ELR (cell line): ENCODE measurements at places on chromosomes 13 and 19.
A peak's percentile ranks its signal among the peaks of the same experiment; 100 is the strongest.

DNA sequence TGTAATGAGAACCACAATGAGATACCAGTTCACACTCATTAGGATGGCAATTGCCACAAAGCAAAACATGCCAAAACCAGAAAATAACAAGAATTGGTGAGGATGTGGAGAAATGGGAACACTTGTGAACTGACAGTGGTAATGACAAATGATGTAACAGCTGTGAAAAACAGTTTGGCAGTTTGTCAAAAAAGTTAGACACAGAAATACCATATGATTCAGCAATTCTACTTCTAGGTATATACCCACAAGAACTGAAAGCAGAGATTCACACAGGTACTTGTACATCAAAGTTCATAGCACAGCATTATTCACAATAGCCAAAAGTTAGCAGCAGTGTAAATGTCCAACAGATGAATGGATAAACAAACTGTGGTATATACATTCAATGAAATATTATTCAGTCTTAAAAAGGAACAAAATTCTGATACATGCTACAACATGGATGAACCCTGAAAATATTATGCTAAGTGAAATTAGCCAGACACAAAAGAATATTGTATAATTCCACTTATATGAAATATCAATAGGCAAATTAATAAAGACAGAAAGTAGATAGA is 96.5 kb downstream of the UGGT2 start:
- peak; percentile 23 for DNase-seq

DNA sequence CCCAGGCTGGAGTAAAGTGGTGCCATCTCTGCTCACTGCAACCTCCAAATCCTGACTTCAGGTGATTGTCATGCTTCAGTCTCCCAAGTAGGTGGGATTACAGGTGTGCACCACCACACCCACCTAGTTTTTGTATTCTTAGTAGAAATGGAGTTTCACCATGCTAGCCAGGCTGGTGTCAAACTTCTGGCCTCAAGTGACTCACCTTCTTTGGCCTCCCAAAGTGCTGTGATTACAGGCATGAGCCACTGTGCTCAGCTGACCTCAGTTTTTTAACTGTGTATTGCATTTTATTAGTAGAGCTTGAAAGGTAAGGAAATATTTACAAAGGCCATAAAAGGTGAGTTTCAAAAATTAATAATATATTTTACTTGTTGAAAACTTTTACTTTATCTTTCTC is 2.3 kb downstream of the ZNF726 start:
- peak; percentile 29 for DNase-seq

DNA sequence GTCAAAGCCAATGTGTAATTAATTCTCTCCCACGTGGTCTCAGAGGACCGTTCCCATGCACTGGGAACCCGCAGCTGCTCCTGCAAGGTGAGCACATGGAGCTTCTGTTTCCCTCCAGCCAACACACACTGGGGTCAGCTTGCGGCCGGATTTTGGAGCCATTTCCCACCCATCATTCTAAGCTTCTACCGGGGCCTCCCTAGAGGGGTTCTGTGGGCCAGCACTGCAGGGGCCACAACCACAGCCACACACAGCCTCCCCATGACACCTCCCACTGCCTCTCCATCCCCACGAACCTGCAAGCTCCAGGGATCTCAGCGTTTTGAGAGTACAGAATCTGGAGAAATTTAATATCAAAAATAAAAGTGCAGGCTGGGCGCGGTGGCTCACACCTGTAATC is 120.7 kb upstream of the SOX1 start:
- no peak for DNase-seq

GRCh38 chr19:1028062-1028926 is 1.9 kb downstream of the CNN2 start:
- DNase-seq, result peak; percentile 92

GRCh38 chr13:78198821-78199220 is 280.2 kb upstream of the EDNRB start:
- DNase-seq, result peak; percentile 50

DNA sequence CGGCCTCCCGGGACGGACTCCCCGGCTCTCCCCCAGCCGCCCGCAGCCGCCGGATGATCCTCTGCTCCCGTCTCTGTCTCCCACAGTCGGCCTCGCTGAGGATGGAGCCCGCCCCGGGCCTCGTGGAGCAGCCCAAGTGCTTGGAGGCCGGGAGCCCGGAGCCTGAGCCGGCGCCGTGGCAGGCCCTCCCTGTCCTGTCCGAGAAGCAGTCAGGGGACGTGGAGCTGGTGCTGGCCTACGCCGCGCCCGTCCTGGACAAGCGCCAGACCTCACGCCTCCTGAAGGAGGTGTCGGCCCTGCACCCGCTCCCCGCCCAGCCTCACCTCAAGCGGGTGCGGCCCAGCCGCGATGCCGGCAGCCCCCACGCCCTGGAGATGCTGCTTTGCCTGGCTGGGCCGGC is 6.8 kb downstream of the ADAT3 start:
- no peak for DNase-seq

DNA sequence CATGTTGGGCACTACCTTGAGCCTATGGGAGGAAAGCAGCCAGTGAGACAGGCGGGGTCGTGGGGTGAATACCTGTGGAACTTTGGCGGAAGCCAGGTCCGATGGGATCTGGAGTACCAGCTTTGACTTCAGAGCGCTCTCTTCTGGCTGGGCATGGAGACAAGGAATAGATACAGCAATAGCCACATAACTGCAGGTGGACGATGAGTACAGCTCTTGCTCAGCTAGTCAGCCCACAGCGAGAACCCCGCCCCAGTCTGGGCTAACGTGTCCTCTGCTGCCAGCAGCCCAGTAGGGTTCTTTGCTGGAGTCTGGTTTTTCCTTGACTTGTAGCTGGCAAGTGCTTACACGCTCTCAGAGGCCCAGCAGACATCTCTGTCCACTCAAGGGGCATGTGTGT is 83.4 kb downstream of the SIPA1L3 start:
- no peak for DNase-seq

GRCh38 chr13:53110181-53110580 is 81.6 kb downstream of the OLFM4 start:
- DNase-seq, result no peak

DNA sequence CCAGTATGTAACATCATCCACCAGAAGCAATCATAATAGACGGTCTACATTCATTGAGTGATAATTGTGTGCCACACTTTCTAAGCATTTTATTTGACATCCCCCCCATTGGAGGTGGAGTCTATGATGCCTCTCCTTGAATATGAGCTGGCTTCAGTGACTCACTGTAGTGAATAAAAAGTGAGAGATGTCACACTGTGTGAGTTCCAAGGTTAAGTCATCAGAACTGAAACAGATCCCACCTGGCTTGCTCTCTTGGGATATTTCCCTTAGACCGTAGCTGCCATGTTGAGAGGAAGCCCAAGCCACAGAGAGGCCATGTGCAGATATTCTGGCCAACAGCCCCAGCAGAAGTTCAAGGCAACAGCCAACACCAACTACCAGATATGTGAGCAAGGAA is 12.6 kb downstream of the RTBDN start:
- DNase-seq, result peak; percentile 55

DNA sequence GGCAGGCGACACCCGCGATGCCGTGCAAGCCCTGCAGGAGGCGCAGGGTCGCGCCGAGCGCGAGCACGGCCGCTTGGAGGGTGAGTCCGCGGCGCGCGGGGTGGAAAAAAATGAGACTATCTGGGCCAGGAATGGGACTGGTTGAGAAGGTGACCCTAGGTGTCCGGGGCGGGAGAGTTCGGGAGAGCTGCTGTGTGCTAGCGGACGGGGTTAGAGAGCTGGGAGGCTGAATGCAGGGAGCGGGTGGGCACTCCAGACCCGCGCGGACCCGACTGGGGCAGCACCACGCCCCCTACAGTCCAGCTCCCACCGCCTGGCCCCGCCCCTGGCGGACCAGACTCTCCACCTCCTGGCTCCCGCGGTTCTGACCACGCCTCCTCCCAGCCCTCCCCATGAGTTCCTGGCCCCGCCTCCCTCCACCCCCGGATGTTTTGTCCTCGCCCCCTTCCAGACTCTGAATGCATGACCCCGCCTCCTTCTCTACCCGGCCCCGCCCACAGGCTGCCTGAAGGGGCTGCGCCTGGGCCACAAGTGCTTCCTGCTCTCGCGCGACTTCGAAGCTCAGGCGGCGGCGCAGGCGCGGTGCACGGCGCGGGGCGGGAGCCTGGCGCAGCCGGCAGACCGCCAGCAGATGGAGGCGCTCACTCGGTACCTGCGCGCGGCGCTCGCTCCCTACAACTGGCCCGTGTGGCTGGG is 1.5 kb downstream of the CLEC11A start:
- peak; percentile 98 for DNase-seq

GRCh38 chr19:31255174-31255799 is 93.9 kb downstream of the TSHZ3 start:
- no peak for DNase-seq

DNA sequence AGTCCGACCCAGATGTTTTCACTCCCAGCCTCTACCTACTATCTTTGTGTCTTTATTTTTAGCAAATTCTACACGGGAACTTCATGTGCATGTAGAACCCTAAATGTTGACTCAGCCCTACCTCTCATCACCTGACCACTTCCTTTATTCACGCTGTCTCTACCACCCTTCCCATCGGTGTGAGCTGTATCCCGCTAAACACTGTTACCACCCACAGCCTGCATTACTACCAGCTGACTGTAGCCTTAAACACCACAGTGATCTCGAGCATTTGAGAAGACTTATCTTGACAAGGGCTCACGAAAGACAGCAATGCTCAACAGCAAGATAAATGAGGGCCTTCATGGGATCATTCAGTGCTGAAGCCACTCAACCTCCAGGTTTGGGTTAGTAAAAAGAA is 15.1 kb downstream of the NCR1 start:
- no peak for DNase-seq

DNA sequence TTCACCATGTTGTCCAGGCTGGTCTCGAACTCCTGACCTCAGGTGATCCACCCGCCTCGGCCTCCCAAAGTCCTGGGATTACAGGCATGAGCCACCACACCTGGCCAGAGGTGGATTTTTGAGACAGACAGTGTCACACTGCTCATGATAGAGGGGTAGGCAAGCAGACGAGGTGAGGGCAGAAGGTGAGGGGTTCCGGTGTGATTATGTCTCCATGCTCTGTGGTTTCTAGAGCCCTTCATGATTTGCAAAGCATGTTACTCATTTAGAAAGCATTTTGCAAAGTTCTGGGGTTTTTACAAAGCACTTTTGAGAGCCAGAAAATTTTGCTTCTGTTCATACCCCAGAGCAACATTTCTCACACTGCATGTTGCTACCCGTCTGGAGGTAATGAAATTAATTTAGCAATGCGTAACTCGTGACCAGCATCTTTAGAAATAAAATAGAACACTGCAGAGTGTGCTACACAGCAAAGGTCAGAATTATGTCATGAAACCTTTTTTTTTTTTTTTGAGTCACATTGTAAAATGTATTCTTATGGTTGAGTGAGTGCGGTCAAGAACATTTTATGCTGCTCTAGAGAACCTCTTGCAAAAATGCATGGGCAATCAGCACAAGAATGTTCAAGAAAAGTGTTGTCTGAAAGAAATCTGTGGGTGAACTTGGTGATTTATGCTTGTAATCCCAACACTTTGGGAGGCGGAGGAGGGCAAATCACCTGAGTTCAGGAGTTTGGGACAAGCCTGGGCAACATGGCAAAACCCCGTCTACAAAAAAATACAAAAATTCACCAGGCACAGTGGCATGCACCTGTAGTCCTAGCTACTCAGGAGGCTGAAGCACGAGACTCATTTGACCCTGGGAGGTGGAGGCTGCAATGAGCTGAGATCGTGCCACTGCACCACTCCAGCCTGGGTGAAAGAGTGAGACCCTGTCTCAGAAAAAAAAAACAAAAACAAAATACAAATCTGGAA is 58.0 kb downstream of the MAP4K1 start:
- DNase-seq, result peak; percentile 42

DNA sequence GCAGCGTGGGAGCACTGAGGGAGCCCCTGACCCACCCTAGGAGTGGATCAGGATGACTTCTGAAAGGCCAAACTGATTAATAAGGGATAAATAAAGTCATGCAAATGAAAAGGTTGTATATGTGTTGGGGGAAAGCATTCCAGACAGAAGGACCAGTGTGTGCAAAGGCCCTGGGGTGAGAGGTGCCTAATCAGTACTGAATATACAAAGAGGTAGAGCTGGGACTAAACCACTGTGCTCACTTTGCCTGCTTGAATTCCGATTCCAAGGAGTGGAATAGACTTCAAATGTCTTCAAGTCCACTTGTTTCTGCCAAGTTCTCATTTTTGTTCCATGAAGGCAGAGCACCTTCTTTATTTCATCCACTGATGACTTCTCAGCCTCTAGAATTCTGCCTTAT is 32.6 kb upstream of the ADGRE1 start:
- no peak for DNase-seq

DNA sequence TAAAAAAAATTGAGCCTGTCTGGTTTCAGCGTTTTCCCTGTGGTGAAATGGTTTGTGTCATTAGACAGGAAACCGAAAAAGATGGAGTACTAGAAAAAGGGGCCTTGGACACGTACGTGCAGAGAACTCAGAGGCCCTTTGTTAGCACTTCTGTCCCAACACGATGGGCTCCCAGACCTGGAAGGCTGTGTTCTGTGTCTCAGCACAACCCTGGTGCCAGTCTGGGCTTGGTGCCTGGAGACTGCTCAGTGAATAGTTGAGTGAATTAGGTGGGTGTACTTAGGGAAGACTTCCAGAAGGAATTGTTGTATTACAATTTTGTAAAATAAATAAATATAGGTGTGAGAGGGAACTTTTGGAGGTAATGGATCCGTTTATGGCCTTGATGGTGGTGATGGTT is 8.7 kb downstream of the ZNF71 start:
- DNase-seq, result no peak

DNA sequence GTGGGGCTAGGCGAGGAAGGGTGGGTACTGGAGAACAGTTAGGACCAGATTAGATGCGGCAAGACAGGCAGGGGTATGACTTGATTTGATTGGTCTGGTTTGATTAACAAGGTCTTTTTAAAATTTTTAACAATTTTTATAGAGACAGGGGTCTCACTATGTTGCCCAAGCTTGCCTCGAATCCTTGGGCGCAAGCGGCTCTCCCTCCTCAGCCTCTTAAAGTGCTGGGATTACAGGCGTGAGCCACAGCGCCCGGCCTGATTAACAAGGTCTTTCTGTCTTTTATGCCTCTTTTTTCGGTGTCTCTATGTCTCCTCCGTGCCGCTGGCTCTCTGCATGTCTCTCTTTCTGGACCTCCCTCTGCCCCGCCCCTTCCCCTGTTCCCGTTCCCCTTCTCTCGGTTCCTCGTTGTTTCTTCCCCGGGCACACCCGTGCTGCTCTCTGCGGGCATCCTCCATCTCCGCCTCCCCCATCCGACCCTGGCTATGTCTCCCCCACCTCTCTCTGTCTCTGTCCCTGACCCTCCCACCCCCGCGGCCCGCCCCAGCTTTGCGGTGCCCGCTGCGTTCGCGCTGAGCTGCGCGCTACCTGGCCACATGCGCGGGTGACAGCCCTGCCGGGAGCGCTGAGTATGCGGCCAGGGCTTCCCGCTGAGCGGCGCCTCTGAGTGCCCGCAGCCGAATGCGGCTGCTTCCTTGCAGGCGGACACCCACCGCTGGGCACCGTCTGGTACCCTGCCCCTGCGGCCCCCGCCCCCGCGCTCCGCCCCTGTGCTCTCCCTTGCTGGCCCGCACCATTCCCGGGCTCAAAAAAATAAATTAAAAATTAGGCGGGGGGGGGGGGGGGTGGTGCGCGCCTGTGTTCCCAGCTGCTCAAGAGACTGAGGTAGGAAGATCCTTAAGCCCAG is 8.1 kb upstream of the SDHAF1 start:
- no peak for DNase-seq
